Placental pericyte (primary cell): ENCODE measurements at places on chromosomes 4 and X. TPM values are rescaled to one million over a fixed set of nuclear protein-coding genes. Genes with fewer than 3 reads are reported as not detected.

Gene GUCY1A1
- 0.14 and 0.44 TPM in 2 replicates for total RNA-seq

Gene ENPP6
- total RNA-seq = not detected in 2 replicates

Gene GYG2
- 4.2 and 18.2 TPM in 2 replicates for total RNA-seq

Gene ZNF157
- total RNA-seq = under 0.01 TPM in 1 of 2 replicates, not detected in the other

Gene GASK1B
- 22.0 and 53.6 TPM in 2 replicates for total RNA-seq

Gene NUDT9
- total RNA-seq = 7.9 and 11.2 TPM in 2 replicates

Gene PRIMPOL
- total RNA-seq = 6.8 and 16.8 TPM in 2 replicates

Gene LINC00632
- 3.9 and 5.3 TPM in 2 replicates for total RNA-seq

Gene BMPR1B
- total RNA-seq = under 0.01 and 0.72 TPM in 2 replicates

Gene ARX
- total RNA-seq = not detected in 2 replicates
